Renal cortex interstitium (tissue), 15 donors: ENCODE measurements at places on chromosomes 2 and 18. TPM values are rescaled to one million over a fixed set of nuclear protein-coding genes. Genes with fewer than 3 reads are reported as not detected.

GRCh38 chr2:179987916-179988315, 19.2 kb downstream of the CWC22 start:
- no peak for DNase-seq

- no peak for DNase-seq
Observed at GRCh38 chr2:33337981-33338380, 138.5 kb upstream of the RASGRP3 start.

SGPP2 gene
- 16.2 TPM for polyA plus RNA-seq

RESP18 gene
- polyA plus RNA-seq, result not detected

GRCh38 chr2:219626540-219626939, 890 bp upstream of the SLC4A3 start:
- no peak for DNase-seq

GRCh38 chr2:230601510-230601909, 111.1 kb upstream of the CAB39 start:
- no peak for DNase-seq

DNA sequence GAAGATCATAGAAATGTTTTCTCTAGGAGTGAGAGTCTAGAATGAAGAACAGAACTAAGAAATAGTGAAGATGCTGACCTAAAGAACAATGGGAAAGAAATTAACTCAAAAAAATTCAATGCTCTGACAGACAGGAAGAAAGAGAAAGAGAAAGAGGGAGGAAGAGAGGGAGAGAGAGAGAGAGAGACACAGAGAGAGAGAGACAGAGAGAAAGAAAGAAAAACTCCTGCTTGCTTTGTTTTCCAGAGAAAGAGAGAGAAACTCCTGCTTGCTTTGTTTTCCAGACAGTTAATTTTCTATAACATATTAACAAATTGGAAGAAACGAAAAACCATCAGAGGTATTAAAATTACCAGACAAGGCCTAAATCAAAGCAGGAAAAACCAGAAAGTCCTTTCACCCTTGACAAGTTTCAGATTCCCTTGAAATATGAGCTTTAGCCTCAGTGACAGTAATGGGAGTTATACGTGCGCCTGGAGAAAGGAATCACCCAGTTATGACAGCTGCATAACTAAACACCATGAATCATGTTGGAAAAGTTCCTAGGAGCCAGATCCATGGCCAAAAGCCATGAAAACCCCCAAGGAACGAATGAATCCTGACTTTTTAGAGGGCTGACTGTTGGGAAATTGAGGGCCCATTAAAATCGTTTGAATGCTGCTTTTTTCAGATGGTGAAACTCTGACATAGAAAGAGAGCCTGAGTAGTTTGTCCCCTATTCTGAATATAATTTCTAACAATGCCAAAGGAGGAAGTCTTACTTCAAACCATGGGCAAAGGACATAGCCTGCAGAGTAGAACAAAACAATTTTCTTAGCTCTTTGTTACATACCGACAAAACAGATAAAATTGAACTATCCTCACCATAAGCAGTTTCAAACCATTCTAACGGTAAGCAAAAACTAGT, 228.6 kb upstream of the CHST9 start:
- peak; percentile 35 for DNase-seq

SERPINB11 gene
- not detected for polyA plus RNA-seq

DNA sequence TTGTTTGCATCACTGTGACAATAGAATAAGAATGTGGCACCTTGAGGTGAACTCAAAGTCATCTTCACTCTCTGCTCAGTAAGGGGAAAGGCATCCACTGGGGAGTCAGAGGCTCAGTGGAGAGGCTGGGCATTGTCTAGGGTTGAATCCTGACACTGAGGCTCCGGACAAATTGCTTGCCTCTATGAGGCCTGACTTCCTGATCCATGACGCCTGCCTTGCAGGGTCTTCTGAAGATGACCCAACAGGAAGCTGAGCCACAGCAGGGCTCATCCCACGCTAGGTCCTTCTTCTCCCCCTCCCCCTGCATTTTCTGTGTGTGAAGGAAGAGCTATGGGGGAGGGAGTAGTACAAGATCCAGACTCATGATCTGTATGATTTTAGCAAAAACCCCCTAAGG, 265.1 kb downstream of the SH3BP4 start:
- DNase-seq, result no peak

DNA sequence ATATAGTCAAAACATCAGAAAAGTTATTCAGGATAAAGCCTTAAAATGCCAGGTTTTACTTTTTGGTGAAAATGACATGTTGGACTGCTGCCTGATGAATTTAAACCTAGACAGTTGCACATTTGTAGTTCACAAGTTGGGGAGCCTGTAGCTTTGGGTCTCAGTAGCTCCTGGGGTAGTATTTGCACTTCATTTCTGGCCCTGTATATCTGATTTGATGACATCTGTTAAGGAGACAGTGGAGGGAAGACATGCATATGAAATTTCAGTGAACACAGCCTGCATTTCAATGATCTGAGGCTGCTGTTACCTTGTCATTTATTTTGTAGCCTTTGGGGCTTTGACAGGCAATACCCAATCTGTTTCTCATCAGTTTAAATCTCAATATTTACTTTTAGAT, 156.4 kb downstream of the DCC start:
- no peak for DNase-seq

LIPG gene
- 63.7 TPM for polyA plus RNA-seq

- no peak for DNase-seq
Observed at GRCh38 chr2:217933617-217933993, 69.2 kb downstream of the TNS1 start.

- DNase-seq, result no peak
Observed at GRCh38 chr18:49524349-49524748, 37.3 kb upstream of the C18orf32 start.

GRCh38 chr2:19942199-19942598, 40.4 kb upstream of the TTC32 start:
- no peak for DNase-seq

DNA sequence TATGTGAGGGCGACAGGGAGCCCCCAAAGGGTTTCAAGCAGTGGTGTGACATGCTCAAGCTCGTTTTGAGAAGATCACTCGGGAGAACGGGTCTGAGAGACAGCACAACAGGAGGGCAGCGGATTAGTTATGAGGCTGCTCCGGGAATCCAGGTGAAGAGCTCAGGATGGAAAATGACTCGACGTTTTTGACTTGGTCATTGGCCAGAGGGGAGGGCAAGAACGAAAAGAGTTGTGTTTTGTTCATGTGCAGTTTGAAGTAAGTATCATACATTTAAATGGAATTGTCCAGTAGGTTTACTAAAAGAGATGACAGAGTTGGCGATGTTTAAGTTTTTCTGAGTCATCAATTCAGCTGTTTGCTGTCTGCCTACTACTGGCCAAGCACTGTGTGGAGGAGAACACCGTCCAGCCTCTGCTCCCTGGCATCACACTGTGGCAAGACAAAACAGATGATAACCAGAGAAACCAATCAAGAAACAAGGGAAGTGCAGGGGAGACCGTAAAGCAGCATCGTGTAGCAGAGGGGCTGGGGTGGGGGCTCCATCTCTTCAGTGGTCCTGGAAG, 25.3 kb upstream of the ANXA4 start:
- no peak for DNase-seq

- DNase-seq, result no peak
Observed at GRCh38 chr2:136016836-136017235, 31.4 kb upstream of the DARS1 start.

NETO1 gene
- 1.1 TPM for polyA plus RNA-seq

GRCh38 chr2:72090781-72091482, 56.7 kb downstream of the CYP26B1 start:
- DNase-seq, result no peak

HK2 gene
- 13.2 TPM for polyA plus RNA-seq

GRCh38 chr2:175619179-175620045, 382.7 kb downstream of the LNPK start:
- no peak for DNase-seq

- DNase-seq, result no peak
Observed at GRCh38 chr2:88355486-88355885, 97.0 kb downstream of the FOXI3 start.

FOXD4L1 gene
- 0.39 TPM for polyA plus RNA-seq

KHK gene
- 42.9 TPM for polyA plus RNA-seq

TGFA gene
- polyA plus RNA-seq, result 19.2 TPM

DNA sequence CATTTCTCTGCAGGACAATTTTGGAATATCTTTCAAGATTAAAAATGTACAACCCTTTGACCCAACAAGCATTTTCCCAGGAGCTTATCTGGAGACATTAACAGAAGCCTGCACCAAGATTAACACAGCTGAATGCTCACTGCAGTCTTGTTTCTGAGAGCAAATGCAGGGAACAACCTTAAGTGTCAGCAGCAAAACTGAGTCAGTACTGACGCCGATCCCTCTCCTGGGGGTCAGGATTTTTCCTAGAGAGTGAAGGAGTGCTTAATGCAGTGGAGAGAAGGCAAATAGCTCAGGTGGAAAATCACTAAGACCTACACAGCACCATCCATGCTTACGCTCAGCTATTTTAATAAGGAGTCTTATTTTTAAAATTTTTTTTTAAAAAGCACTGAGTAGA, 42.8 kb upstream of the SGPP2 start:
- no peak for DNase-seq

GRCh38 chr18:74774486-74774885, 176.8 kb downstream of the ZNF407 start:
- no peak for DNase-seq

GRCh38 chr2:178702361-178702760, 104.9 kb downstream of the TTN start:
- DNase-seq, result no peak

GRCh38 chr18:73535189-73535588, 612.4 kb downstream of the FBXO15 start:
- DNase-seq, result no peak

ALS2 gene
- 29.0 TPM for polyA plus RNA-seq

DNA sequence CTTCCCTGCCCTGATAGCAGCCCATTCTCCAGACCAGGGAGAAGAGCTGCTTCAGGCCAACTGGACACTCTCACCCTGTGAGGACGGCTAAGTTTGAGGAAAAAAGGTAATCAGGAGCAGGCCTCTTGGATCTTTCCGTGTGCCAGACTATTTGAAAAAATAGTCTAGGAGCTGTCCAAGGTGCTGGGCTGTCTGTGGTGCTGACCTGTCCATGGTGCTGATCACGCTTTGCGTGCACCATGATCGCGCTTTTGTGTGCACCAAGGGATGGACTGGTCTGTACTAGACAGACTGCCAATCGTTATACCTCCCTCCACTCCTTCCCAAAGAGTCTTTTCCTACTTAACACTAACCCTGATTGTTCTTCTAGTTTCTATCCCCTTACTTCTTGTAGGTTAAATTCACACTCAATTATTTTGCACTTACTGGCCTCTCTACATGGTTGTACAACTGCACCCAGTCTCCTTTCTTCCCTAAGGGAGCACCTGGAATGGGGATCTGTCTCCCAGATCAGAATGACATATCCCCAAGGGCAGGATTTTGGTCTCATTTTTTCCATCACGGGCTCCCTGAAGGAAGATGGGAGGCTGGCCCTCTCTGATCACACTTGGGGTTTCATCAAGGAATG, 295.4 kb downstream of the CELF4 start:
- DNase-seq, result peak; percentile 72

DNA sequence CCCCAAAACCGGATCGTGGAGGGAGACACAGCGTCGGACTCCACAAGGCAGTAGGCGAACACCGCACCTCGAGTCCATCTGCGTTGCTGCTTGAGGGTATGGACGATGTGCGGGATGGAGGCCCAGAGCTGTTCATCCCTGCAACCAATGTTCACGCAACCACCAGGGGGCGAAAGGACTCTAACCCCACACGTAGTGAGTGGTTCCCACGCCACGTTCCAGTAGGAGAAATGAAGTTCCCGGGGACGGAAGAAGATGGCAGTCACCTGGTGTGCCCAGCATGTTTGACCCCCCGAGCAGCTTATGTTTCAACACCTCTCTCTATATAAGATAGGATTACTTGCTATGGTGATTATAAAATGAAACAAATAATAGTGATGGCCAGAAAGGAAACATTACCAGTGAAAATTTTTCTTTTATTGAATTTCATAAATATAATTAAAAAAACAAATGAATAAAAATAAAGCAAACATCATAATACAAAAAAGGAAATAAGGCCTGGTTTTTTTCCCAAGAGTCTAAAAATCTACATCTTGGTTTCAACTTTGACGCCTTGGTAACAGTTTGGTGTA, 184.3 kb downstream of the SH3BP4 start:
- peak; percentile 53 for DNase-seq

- no peak for DNase-seq
Observed at GRCh38 chr2:224433442-224433841, 31.5 kb upstream of the FAM124B start.

GRCh38 chr18:22337306-22337705, 80.4 kb downstream of the CTAGE1 start:
- no peak for DNase-seq

IL1F10 gene
- polyA plus RNA-seq, result not detected

CRYGC gene
- polyA plus RNA-seq, result not detected

PIEZO2 gene
- 13.6 TPM for polyA plus RNA-seq

- no peak for DNase-seq
Observed at GRCh38 chr2:21103274-21103891, 20.4 kb upstream of the TDRD15 start.

MEP1B gene
- not detected for polyA plus RNA-seq
